Cardiac atrium fibroblast (primary cell): ENCODE measurements at places on chromosomes 12 and 14. TPM values are rescaled to one million over a fixed set of nuclear protein-coding genes. Genes with fewer than 3 reads are reported as not detected.

BATF gene
- total RNA-seq = not detected in 2 replicates

NUMB gene
- 32.5 and 33.4 TPM in 2 replicates for total RNA-seq

SLC17A8 gene
- not detected in 2 replicates for total RNA-seq

RAP1B gene
- total RNA-seq = 217 and 246 TPM in 2 replicates

DCAF5 gene
- total RNA-seq = 19.0 and 20.2 TPM in 2 replicates

C12orf54 gene
- not detected in 2 replicates for total RNA-seq

SIX1 gene
- total RNA-seq = under 0.01 and 0.18 TPM in 2 replicates

APEX1 gene
- total RNA-seq = 124 and 139 TPM in 2 replicates

HOXC13 gene
- not detected in 2 replicates for total RNA-seq

SOX5 gene
- 0.16 and 0.90 TPM in 2 replicates for total RNA-seq

ABCC9 gene
- total RNA-seq = under 0.01 and 0.16 TPM in 2 replicates

IFI27 gene
- total RNA-seq = 15.2 and 16.2 TPM in 2 replicates

FGD4 gene
- total RNA-seq = 9.0 and 11.8 TPM in 2 replicates

LARP4 gene
- total RNA-seq = 31.8 and 36.1 TPM in 2 replicates

PLCZ1 gene
- not detected in 2 replicates for total RNA-seq

C12orf50 gene
- not detected in 2 replicates for total RNA-seq

CLEC2A gene
- not detected in 2 replicates for total RNA-seq

PIANP gene
- not detected in 2 replicates for total RNA-seq

KRT8 gene
- total RNA-seq = 12.8 and 17.9 TPM in 2 replicates

GPR137C gene
- 0.18 and 0.49 TPM in 2 replicates for total RNA-seq

METTL3 gene
- total RNA-seq = 35.6 and 39.7 TPM in 2 replicates

LUM gene
- total RNA-seq = 209 and 418 TPM in 2 replicates

TMEM119 gene
- total RNA-seq = 1.3 TPM in 1 of 2 replicates, not detected in the other

OR4K14 gene
- total RNA-seq = not detected in 2 replicates
